SJCRH30 (cell line): ENCODE measurements at places on chromosomes 7 and 10.

- H3K27ac ChIP-seq, result no peak overlapping the region
- no peak overlapping the region for H3K4me3 ChIP-seq
- no peak for DNase-seq
- no peaks in the 10 kb centered on the region for H3K36me3 ChIP-seq
- H3K4me1 ChIP-seq, result peaks cover 3% of the 10 kb centered on the region; the same call in 1 of the 2 replicates
- H3K27me3 ChIP-seq, result no peaks in the 10 kb centered on the region
Measured at GRCh38 chr10:93600446-93601145, 439 bp downstream of the RBP4 start.

DNA sequence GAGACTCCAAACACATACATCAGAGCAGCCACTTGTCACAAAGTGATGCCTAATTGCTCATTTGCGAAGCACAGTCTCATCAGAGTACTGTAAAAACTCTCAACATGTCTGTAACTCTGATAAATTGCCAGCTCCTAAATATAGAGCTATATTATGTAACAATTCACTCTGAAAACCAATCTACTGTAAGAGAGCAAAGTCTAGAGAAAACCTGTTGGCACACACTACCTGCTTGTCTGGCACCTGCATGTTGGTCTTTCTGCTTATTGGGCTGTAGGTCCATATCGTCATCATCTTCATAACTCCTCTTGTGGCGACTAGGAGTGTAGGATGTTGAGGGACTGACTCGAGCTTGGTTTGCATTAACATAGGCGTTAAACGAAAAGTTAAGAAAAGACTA, 19.8 kb downstream of the MCMBP start:
- H3K4me1 ChIP-seq, result peaks cover 22% of the 10 kb centered on the region
- no peak overlapping the region for H3K4me3 ChIP-seq
- H3K36me3 ChIP-seq, result peaks cover 74% of the 10 kb centered on the region
- H3K27ac ChIP-seq, result no peak overlapping the region
- H3K27me3 ChIP-seq, result no peaks in the 10 kb centered on the region
- DNase-seq, result no peak

GRCh38 chr10:77494327-77494726, 143.3 kb downstream of the KCNMA1 start:
- no peaks in the 10 kb centered on the region for H3K4me1 ChIP-seq
- no peaks in the 10 kb centered on the region for H3K27me3 ChIP-seq
- no peak overlapping the region for H3K4me3 ChIP-seq
- no peak overlapping the region for H3K27ac ChIP-seq

DNA sequence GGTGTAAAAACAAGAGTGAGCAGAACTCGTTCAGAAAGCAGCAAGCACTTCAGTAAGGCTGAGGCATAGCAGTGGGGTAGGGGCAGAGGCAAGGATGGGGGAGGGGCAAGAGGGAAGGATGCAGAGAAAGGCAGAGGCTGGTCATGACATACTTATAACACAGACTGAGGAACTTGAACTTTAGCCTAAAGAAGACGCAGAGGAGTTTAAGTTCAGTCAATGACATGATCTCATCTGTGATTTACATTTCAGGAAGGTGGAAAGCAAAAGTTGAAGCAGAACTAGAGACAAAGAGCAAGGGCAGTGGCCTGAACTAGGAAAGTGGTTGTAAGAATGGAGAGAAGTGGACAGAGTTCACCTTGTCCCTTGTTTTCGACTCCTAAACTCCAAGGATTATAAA, 15.8 kb downstream of the MACC1 start:
- H3K4me3 ChIP-seq, result no peak overlapping the region
- H3K4me1 ChIP-seq, result peaks cover 5% of the 10 kb centered on the region; the same call in 1 of the 2 replicates
- DNase-seq, result no peak
- H3K36me3 ChIP-seq, result no peaks in the 10 kb centered on the region
- no peak overlapping the region for H3K27ac ChIP-seq

DNA sequence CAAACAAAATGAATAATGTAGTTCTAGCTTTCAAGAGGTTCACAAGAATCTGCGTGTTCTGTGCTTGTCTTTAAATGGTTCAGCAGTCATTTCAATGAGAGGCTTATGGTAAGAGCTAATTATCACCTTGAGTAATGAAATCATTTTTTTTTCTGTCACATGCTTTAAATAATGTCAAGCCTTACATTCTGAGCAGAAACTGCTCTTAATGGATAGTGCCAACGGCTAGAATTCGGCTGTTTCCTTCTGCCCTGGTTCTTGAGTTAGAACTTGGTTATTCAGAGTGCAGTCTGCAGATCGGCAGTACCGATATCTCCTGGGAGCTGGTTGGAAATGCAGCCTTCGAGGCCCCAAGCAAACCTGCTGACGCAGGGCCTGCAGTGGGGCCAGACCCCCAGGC, 316.2 kb downstream of the CAMK1D start:
- H3K4me1 ChIP-seq, result no peaks in the 10 kb centered on the region
- H3K27ac ChIP-seq, result no peak overlapping the region
- no peaks in the 10 kb centered on the region for H3K27me3 ChIP-seq
- no peaks in the 10 kb centered on the region for H3K36me3 ChIP-seq
- H3K4me3 ChIP-seq, result no peak overlapping the region
